ENCODE measurements at places on chromosomes 1 and 21. TPM values are rescaled to one million over a fixed set of nuclear protein-coding genes. Genes with fewer than 3 reads are reported as not detected.

Gene PAPPA2
- total RNA-seq = 0.09 TPM

Gene NBPF26
- 13.4 TPM for total RNA-seq

Gene GIPC2
- 0.99 TPM for total RNA-seq

Gene RXFP4
- not detected for total RNA-seq

Gene AMY2A
- total RNA-seq = 1.9 TPM

Gene LCE3E
- total RNA-seq = not detected

Gene FMO5
- total RNA-seq = 2.4 TPM

Gene CD1E
- total RNA-seq = 0.59 TPM

Gene PODN
- 18.5 TPM for total RNA-seq

DNA sequence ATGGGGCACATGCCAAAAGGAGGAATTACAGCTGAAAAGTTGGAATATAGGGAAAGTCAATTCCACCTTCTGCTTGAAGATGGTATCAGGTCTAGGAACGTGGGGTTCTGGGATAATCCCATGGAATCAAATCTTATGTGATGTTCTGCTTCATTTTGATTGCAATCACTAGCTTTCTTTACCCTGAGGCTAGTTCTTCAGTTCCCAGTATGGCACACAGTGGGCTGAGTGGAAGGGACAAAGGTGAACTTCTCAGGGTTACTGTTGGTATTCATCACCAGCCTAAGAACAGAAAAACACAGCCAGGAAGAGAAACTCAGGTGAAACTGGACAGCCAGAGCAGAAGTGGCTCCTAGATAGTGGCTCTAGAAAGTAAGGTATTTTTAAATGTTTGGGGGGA lies 117.8 kb downstream of the TNFSF18 start:
- no peak for DNase-seq

DNA sequence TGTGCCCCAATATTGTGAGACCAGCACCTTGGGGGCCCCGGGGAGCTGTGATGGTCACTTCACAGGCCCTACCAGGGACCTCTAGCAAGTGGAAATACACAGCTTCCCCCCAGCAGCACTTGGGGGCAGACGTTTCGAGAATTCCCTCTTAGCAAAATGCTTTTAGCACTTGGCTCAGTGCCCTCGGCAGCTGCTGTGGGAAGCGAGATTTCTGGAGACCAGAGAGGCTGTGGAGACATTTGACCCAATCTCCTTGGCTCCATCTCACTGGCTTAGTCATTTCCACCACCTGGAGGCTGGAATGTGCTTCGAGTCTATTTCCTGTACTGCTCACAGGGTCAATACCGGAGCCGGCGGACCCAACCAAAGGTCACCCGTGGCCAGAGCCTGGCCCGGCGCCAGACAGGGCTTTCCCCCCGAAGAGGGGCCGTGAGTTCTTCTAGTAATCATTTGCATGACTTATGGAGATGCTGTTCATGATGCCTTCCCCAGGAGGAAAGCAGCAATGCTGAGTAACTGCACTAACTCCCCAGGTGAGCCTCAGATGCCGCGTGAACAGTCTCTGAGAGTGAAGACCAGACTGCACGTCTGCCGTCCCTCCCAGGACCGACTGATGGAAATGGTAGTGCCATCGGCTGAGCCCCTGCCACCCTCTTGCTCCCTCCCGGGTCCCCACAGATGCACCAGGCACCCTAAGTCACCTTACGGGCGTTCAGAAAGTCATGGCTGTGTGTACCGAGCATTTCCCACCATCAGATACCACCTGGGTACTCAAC lies 4.4 kb upstream of the C2CD2 start:
- peak; percentile 88 for DNase-seq

GRCh38 chr1:180796897-180797640 lies 115.6 kb upstream of the KIAA1614 start:
- no peak for DNase-seq

GRCh38 chr1:228783418-228784040 lies 48.2 kb downstream of the RHOU start:
- DNase-seq = no peak

GRCh38 chr21:33794596-33794995 lies 121.0 kb downstream of the ATP5PO start:
- no peak for DNase-seq

GRCh38 chr21:33817663-33818451 lies 97.7 kb downstream of the ATP5PO start:
- DNase-seq = no peak

- no peak for DNase-seq
Observed at GRCh38 chr1:26097696-26098095, 13.9 kb upstream of the PDIK1L start.

- DNase-seq = no peak
Observed at GRCh38 chr1:223244366-223245103, 101.5 kb upstream of the TLR5 start.

DNA sequence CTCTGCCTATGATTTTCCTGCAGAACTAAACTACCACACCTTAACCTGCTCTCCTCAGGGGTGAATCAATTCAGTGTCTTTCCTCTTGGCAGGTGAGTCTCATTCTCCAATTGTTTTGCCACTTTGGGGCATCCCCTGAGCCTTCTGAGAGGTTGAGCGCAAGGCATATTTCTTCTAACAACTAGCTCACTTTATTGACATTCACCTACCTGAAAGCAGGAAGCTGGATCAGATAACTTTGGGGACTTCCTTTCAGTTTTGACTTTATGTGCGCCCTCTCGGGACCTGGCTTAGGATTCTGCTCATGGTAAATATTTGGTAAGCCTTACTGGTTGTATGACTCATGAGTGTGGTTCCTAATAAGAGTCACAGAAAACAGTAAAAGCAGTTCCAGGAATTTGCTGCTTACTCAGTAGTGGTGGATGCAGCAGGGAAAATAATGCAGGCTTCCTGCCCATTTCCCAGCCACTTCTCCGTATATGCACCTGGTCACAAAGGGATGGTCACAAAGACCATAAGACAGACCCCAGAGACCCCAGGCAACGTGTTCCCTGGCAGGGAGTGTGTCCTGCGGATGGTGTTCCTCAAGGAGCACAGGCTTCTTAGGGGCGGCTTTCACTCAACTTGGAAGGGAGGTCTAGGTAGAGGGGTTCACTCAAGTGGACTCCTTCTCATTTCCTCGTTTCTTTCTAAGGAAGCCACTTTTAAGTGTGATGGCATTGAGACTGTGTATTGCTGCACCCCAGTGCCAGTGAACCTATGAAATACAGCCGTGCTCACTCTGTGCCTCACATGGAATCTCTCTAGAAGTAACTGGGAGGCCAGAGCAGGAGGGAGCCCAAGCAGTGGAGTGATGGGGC lies 22.0 kb upstream of the BATF3 start:
- no peak for DNase-seq

- DNase-seq = no peak
Observed at GRCh38 chr1:84360316-84360715, 38.0 kb upstream of the DNASE2B start.

DNA sequence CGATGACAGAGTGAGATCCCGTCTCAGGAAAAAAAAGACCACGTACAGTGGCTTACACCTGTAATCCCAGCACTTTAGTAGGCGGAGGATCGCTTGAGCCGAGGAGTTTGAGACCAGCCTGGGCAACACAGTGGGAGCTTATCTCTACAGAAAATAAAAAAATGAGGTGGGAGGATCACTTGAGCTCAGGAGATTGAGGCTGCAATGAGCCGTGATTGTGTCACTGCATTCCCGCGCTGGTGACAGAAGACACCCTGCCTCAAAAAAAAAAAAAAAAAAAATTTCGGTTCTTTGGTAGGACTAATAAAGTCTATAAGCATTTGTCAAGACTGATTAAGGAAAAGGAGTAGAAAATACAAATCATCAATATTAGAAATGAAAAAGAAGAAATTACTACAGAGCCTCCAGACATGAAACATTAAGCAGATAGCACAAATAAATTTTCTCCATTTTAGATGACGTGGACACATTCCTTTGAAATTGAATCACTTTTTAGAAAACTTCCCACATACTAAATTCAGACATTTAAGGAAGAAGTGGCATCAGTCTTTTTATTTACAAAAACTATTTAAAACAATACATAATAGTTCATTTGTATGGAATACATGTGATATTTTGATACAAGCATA lies 30.4 kb downstream of the MORC3 start:
- no peak for DNase-seq

GRCh38 chr21:45004059-45004422 lies 64.2 kb downstream of the SLX9 start:
- no peak for DNase-seq

- DNase-seq = no peak
Observed at GRCh38 chr1:163820766-163821165, 499.0 kb downstream of the NUF2 start.

DNA sequence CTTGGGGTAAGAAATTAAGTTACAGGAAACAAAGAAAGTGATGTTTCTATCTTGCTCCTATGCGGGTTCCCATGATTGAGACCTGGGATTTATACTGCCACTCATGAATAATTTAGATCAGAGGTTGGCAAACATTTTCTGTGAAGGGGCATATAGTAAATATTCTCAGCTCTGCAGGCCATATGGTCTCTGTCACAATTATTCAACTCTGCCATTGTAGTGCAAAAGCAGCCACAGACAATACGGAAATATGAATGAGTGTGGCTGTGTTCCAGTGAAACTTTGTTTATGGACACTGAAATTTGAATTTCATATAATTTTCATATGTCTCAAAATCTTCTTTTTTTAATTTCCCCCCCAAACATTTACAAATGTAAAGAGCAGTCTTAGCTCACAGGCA lies 127.2 kb downstream of the FOXD2 start:
- DNase-seq = no peak

DNA sequence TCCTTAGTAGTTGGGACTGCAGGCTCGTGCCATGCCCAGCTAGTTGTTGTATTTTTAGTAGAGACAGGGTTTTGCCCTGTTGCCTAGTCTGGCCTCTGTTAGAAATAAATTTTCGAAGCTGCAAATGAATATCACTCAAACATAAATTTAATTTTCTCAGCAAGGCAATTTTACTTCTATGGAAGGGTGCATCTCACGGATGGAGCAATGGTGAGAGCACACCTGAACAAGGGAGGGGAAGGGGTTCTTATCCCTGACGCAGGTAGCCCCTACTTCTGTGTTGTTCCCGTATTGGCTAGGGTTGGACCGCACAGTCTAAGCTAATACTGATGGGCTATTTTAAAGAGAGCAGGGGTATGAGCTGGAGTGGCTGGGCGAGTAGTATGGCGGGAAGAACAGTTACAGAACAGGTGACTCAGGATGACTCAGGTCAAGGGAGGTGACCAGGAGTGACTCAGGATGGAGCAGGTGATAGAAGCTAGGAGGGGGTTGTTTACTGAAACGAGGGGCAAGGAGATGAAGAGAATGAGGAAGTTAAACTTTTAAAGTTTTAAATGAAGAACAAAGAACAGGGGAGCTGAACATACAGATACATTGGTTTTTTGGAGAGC lies 7.5 kb downstream of the MDM4 start:
- DNase-seq = no peak

DNA sequence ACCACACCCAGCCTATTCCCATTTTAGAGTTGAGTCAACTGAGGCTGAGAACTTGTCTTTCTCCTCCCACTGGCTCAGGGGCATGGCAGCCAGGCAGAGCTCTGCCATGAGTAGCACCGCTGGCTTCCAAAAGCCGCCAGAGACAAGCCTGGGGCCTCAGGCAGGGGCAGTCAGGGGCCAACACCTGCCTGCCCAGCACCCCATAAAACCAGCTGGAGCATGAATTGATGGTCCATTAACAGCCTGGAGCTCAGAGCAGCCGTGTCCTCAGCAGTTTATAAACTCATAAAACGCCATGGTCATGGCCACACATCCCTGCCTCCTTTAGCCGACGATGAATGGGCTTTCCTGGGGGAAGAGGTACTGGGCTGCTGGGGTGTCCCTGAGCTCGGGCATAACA lies 50.6 kb upstream of the PAX7 start:
- DNase-seq = no peak

DNA sequence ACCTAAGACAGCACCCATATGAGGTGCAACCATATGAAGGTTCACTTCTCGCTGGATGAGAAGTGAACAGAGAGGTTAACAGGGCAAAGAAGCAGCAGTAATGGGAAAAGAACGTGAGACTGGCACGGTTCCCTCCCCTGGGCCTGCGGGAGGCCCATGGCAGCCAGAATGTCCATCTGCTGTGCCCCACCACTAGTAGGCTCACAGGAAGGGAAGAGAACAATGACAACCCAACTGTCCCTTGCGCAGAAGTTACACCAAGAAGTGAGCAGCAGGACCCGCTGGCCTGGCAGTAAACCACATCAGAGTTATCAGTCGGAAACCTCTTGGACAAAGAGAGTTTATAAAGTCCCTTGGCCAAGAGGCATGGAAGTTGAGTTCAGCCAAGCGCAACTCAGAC lies 11.3 kb downstream of the HIVEP3 start:
- no peak for DNase-seq

GRCh38 chr1:55362558-55362957 lies 147.4 kb upstream of the USP24 start:
- DNase-seq = no peak

All from heart left ventricle (tissue), 16 donors.